ENCODE measurements at places on chromosomes 3 and 15.

DNA sequence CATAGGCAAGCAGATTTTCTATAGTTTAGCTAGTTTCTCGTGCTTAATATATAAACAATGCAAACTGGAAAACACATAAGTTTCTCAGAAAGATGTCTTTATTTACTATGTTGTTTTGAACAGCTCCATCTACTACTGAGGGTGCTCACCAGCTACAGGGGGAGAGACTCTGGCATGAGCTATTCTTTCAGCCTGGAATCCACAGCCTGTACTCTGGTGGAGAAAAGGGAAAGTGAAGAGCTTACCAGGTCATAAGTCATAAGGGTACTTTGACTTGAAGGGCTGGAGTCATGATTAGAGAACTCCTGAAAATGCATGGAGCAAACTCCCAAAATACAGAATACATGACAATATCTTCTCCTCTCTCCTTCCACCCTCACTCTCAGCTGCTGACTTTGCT is 4.4 kb upstream of the AVEN start:
- no peak for DNase-seq

DNA sequence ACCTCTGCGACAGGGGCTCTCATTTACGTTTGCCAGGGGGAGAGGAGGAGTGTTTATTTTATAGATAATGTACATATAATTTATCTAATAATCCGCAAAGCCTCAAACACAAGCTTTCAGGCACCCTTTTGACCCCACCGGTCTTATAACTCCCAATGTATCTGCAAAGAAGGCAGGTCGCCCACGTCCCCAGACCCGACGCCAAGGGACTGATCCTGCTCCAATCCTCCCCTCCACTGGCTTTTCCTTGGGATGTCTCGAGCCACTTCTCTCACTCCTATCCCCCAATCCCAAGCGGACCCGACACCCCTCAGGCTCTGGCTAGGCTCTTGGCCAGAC is 452 bp downstream of the DCP1A start:
- no peak for DNase-seq

DNA sequence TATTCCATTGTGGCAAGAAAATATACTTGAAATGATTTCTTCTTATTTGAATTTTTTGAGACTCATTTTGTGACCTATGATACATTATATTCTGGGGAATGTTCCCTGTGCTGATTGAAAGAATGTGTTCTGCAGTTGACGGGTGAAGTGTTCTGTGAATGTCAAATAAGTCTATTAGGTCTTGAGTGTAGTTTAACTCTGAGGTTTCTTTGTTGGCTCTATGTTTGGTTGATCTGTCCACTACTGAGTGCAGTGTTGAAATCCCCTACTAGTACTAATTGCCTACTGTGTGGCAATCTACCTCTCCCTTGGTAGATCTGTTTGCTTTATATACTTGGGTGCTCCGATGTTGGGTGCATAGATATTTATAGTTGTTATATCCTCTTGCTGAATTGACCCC is 46.3 kb upstream of the VEPH1 start:
- DNase-seq = no peak

GRCh38 chr3:12268049-12268735 is 20.7 kb upstream of the PPARG start:
- DNase-seq = no peak

DNA sequence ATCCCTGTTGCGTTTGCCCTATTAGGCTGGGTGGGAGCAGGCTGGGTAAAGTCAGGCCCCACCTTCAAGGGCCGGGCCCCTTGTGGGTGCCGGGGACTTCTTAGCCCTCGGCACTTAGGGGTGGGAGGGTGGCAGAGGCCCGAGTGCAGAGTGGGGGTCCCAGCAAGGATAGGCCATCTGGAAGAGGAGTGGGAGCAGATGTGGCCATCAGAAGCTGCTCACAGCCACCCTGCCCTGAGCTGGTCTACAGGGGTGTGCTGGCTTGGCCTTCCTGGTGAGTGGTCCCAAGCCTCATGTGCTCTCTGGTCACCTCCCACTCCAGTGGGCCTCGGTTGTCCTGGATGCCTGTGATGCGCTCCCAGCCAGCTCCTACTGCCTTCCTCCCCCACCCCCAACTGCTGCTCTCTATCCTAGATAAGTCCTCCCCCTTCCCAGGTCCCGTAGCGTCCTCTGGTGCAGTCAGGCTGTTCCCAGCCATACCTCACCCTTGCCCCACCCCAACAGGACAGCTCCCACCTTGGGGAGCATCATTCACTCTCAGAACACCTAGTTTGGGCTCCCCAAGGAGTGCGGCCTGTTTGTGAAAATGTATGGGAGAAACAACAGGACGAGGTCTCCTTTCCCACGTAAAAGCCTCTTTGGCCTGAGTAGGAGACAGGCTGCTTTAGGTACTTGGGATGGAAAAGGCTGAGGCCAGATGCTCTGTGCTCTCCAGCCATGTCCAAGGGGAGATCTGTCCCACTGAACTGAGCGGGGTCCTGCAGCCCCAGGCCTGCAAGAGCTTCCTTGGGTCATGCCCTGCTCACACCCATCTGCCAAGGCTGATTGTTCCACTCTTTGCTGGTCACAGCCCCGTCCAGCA is 24.9 kb upstream of the PLXNA1 start:
- no peak for DNase-seq

DNA sequence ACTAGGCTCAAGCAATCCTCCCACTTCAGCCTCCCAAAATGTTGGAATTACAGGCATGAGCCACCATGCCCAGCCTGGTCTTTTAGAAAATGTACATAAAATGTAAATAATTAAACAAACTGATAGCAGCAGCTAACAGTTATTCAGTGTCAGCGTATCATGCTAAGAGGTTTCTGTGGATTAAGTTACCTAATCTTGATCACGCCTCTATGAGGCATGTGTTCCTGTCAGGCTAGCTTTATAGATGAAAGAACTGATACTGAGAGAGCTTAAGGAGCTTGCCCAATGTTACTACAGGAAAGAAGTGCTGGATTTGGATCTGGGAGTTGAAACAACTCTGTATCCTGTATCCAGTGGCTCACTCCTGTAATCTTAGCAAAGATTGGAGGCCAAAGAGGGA is 11.2 kb upstream of the MST1R start:
- DNase-seq = no peak

DNA sequence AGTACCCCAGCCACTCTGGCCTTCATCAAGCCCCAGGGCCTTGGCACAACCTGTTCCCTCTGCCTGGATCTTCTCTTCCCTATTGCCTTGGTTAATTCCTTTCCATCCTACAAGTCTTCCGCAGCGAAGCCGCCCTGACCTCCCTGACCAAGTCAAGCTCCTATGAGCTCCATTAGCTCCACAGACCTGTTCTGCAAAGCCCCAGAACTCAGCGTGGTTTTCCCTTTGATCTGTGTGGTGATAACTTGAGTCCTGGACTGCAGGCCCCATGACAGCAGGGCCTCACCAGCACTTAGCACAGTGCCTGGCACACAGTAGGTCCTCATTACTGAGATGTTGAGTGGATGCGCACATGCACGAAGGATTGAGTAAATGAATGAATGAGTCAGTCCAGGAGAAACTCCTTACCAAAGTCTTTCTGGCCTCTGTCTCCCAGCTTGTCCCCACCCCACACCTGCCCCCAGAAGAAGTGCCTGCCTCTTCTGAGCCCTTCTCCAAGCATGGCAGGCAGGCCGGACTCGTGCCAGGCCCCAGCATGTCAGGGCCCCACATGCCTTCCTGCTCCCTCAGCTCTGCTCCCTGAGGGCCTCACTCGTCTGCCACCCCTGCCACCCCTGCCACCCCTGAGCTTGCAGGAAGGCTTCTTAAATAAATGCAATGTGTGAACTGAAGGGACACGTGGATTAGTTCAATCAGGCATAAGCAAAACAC is 6.3 kb downstream of the ANPEP start:
- no peak for DNase-seq

DNA sequence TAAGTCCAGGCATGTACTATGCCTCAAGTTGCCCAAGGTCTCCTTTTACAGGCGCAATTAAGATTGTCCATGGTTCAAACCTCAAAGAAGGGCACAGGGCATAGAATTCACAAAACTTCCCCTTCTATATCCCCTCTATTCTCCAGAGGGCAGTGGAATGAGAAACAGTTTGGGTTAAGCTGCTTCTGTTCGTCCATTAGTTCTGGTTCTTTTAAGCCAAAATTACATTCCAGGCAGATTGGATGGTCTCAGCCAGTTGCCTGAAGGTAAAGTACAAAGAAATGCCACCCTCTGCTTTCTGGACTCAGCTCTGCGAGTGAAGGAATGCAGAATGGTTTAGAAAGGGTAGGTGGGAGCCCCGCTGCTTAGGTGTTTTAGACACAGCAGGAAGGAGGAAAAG is 200.7 kb downstream of the GREM1 start:
- DNase-seq = no peak

- DNase-seq = no peak
Measured at GRCh38 chr15:79091204-79091867, 756 bp upstream of the RASGRF1 start.

GRCh38 chr3:70112751-70113150 is 113.2 kb downstream of the SAMMSON start:
- no peak for DNase-seq

GRCh38 chr3:113516115-113516505 is 1.2 kb upstream of the SPICE1 start:
- DNase-seq = no peak

- DNase-seq = no peak
Measured at GRCh38 chr3:183082355-183082915, 16.9 kb downstream of the MCCC1 start.

GRCh38 chr15:70602834-70603560 is 160.4 kb downstream of the UACA start:
- no peak for DNase-seq
